Keratinocyte (primary cell): ENCODE measurements at places on chromosomes 6 and 20. TPM values are rescaled to one million over a fixed set of nuclear protein-coding genes. Genes with fewer than 3 reads are reported as not detected.

GRCh38 chr20:8293750-8294149 is 161.7 kb downstream of the PLCB1 start:
- no peaks in the 10 kb centered on the region for H3K4me1 ChIP-seq
- no peak overlapping the region for H3K4me3 ChIP-seq
- DNase-seq: no peak

DNA sequence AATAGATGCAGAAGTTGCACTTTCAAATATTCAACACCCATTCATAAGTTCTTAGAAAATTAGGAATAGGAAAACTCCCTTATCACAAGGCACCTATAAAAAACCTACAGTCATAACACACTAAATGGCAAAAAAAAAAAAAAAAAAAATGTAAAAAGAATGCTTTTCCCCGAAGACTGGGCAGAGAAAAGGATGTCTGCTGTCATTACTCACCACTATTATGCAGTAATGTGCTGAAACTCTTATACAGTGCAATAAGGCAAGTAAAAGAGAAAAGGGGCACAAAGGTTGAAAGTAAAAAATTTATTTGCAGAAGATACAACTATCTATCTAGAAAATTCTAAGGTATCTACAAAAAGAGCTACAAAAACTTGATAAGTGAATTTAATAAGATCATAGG is 607.8 kb upstream of the ARID1B start:
- no peak overlapping the region for H3K27ac ChIP-seq
- H3K27me3 ChIP-seq: no peaks in the 10 kb centered on the region
- no peak for DNase-seq
- H3K36me3 ChIP-seq: no peaks in the 10 kb centered on the region

DNA sequence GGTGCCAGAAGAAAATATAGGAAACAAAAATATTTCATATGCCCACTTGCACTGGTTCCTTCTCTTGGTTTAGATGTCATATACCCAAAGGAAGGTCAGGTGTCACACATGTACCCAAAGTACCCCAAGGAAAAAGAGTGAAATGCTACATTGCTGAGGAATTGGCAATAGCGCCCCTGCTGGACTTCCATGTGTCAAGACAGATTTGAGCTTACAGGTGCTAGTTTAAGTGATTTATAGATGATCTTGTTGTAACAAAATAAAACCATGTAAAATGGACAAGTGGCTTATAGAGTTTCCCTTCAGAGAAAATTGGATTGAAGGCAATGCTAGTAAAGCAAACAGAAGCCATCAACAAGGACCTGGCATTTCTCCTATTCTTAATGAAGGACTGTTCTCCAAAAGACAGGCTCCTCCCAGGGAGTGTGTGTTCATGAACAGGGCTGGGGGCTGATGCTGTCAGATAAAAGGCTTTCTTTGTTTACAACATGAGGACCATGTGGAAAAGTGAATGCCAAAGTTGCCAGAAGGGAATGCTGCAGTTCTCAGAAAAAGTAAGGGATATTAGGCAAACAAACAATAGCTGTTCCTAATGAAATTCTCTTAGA is 64.3 kb upstream of the PAK5 start:
- H3K27ac ChIP-seq: no peak overlapping the region
- H3K4me3 ChIP-seq: no peak overlapping the region
- no peak for DNase-seq
- no peaks in the 10 kb centered on the region for H3K36me3 ChIP-seq
- no peaks in the 10 kb centered on the region for H3K27me3 ChIP-seq

- H3K4me3 ChIP-seq: no peak overlapping the region
- no peaks in the 10 kb centered on the region for H3K36me3 ChIP-seq
- no peak overlapping the region for H3K27ac ChIP-seq
- peaks cover 2% of the 10 kb centered on the region for H3K4me1 ChIP-seq
- H3K27me3 ChIP-seq: no peaks in the 10 kb centered on the region
These were observed 7.3 kb upstream of the USP45 start for GRCh38 chr6:99522531-99522930.

GRCh38 chr6:151176911-151177770 is 62.6 kb upstream of the AKAP12 start:
- no peak for DNase-seq
- no peaks in the 10 kb centered on the region for H3K36me3 ChIP-seq
- peaks cover 5% of the 10 kb centered on the region for H3K4me1 ChIP-seq
- H3K27ac ChIP-seq: no peak overlapping the region
- no peaks in the 10 kb centered on the region for H3K27me3 ChIP-seq
- no peak overlapping the region for H3K4me3 ChIP-seq

GRCh38 chr20:56978475-56978874 is 288.0 kb downstream of the BMP7 start:
- H3K27me3 ChIP-seq: peaks cover 20% of the 10 kb centered on the region
- H3K36me3 ChIP-seq: no peaks in the 10 kb centered on the region
- H3K4me3 ChIP-seq: no peak overlapping the region
- H3K27ac ChIP-seq: no peak overlapping the region
- DNase-seq: no peak
- H3K4me1 ChIP-seq: peaks cover 4% of the 10 kb centered on the region

DNA sequence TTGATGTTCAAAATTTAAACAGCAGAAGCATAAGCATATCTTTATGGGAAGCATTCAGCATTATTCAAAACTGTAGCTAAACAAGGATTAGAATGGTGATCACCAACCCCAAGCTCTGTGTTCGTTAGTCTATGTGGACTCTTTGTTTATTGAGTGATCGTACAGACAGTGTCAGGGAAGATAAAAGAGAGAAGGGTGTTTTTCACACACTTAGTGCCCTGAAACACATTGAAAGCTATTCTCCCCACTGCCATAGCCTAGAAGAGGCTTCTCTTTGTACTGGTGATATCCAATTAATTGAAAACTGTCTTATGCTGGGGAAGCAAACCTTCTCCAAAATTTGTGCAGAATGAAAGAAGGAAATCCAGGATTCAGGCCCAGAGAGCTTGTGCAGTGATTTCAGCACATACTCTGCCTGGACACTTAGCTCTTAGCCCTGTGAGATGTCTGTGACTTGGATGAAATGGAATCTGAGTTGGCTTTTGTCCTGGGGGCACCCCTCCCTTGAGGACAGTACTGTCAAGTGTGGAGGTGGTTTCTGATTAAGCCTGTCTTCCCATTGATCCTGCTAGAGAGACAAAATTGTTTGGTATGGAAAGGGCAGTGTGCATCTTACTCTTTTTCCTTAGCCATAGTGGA is 125.7 kb upstream of the MTHFD1L start:
- DNase-seq: no peak
- H3K4me1 ChIP-seq: no peaks in the 10 kb centered on the region
- no peak overlapping the region for H3K27ac ChIP-seq
- no peak overlapping the region for H3K4me3 ChIP-seq
- H3K36me3 ChIP-seq: no peaks in the 10 kb centered on the region
- H3K27me3 ChIP-seq: no peaks in the 10 kb centered on the region

- peaks cover 5% of the 10 kb centered on the region for H3K4me1 ChIP-seq
- no peaks in the 10 kb centered on the region for H3K36me3 ChIP-seq
- no peaks in the 10 kb centered on the region for H3K27me3 ChIP-seq
- no peak overlapping the region for H3K4me3 ChIP-seq
- no peak overlapping the region for H3K27ac ChIP-seq
These were observed 125.0 kb upstream of the HDGFL1 start for GRCh38 chr6:22444330-22444729.

DNA sequence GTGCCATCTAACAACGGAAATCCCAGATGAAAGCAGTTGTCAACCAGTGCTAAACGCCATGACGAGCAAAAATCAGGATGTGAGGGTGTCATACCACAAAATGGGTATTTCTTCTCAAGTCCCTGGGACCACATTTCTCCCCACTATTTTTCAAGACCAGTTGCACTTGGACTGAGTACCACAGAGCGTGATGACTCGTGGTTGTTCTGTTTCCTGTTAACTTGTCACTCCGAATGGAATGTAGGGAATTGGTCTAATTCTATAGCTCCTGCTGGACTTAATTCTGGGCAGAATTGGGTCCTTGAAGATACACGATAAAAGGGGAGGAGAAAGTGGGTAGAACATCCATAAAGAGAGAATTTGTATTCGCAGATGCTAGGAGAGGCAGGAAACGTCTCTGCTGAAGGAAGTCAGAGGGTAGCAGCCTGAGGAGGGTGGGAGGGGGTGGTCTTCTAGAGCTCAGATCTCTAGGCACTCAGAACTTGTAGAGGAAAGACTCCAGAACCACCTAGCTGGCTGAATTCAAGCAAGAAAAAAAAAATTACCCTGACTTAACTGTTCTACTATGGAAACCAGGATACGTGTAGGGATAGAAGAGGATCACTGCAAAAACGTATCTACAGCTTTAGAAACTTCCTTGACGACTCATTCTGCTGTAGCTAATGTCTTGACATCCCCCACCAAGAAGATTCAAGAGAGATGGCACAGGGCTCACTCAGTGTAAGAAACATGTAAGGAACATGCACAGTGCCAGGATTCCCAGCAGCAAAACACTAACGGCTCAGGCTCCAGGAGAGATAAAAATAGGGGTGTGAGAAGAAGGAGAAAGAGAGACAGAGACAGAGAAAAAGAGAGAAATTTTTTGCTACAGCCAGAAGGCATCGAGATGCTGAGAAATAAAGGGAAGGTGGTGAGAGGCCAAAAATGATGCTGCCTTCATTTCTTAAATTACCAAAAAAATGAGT is 494.7 kb downstream of the CD83 start:
- no peak overlapping the region for H3K4me3 ChIP-seq
- H3K4me1 ChIP-seq: peaks cover 7% of the 10 kb centered on the region
- H3K36me3 ChIP-seq: no peaks in the 10 kb centered on the region
- no peak overlapping the region for H3K27ac ChIP-seq

DNA sequence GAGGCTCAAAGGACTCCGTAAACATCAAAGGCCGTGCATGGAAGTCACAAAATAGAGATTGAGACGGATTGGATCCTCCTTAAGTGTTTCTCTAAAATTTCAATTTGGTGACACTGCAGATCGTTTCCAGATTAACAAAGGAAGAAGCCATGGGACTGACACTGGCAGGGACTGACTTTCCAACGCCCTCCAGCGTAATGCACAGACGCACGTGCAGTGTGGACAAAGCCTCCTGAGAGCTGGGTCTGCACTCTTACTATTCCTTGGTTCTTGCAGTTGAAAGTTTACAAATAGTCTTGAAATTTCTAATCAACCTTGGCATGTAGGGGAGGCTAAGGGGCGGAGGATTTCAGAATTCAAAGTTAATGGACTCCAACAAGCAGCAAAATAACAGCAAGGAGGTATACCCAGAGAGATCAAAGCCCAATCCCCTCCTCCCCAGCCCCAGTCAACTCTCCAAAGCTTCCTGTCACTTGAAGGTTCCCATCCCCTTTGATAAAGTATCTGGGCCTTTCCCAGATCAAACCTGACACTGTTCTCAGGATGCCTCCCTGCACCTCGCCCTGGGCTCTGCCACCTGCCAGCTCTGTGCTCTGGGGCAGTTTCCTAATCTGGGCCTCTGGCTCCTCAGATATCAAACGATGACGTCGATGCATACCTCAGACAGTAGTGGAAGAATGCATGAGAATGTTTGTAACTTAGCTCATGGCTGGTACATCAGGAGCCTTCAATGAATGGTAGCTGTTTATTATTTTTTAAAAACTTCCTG is 106.5 kb upstream of the TRAF3IP2 start:
- peaks cover 5% of the 10 kb centered on the region for H3K4me1 ChIP-seq
- H3K4me3 ChIP-seq: no peak overlapping the region
- no peak for DNase-seq
- no peaks in the 10 kb centered on the region for H3K36me3 ChIP-seq
- no peaks in the 10 kb centered on the region for H3K27me3 ChIP-seq

DNA sequence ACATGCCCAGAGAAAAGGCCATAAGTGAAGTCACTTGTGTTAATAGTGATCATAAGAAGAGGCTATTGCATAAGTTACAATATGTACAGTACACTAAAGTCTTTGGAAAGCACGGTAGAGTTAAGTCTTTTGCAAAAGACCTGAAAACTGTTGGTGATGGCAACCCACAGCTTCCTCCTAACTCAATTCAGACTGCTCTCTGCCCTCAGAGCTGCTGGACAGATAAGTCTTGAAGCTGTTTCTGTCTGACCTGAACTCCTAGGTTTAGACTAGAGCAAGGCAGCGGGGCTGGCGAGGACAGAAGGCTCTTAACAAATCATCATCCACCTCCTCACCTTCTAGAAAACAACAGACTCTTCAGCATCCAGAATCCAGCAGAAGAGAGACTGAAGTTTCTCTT is 125.4 kb downstream of the CD24 start:
- H3K27me3 ChIP-seq: no peaks in the 10 kb centered on the region
- H3K4me1 ChIP-seq: no peaks in the 10 kb centered on the region
- H3K27ac ChIP-seq: no peak overlapping the region
- no peak overlapping the region for H3K4me3 ChIP-seq
- peaks cover 5% of the 10 kb centered on the region for H3K36me3 ChIP-seq
- no peak for DNase-seq

Gene RAET1L
- polyA plus RNA-seq: 6.9 to 12.2 TPM (median 8.5 TPM) in 3 replicates

Gene ASIP
- polyA plus RNA-seq: not detected in 3 replicates

Gene ARG1
- polyA plus RNA-seq: 0.13 to 0.17 TPM in 2 of 3 replicates, not detected in the other

Gene VSTM2L
- polyA plus RNA-seq: 0.68 to 3.3 TPM (median 0.75 TPM) in 3 replicates
